Myocyte (in vitro differentiated cells): ENCODE measurements at places on chromosomes 12 and 14. TPM values are rescaled to one million over a fixed set of nuclear protein-coding genes. Genes with fewer than 3 reads are reported as not detected.
A peak's percentile ranks its signal among the peaks of the same experiment; 100 is the strongest.

- DNase-seq, result peak; percentile 42
These were observed 1.1 kb downstream of the HDAC7 start for GRCh38 chr12:47818467-47819137.

DNA sequence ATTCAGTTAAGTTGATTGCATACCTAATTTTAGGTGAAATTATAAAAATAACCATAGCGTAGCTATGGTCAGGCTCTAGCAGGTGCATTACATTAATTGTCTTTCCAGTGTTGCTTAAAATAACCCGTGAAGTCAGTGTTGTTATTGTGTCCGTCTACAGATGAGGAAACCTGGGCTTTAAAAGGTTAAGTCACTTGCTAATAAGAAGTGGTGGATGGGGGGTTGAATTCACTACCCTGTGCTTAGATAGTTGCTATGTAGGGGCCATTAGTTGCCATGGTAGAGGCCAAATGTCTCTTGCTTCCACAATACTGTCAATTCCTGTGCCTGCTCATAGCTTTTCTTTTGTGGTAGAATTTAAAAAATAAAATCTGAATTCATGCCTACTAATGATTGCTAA, 174.8 kb downstream of the PELI2 start:
- DNase-seq, result peak; percentile 63

- no peak for DNase-seq
These were observed 46.2 kb upstream of the KCNH5 start for GRCh38 chr14:63091394-63091996.

- DNase-seq, result peak; percentile 90
These were observed 4.6 kb downstream of the TMEM120B start for GRCh38 chr12:121717041-121717699.

DNA sequence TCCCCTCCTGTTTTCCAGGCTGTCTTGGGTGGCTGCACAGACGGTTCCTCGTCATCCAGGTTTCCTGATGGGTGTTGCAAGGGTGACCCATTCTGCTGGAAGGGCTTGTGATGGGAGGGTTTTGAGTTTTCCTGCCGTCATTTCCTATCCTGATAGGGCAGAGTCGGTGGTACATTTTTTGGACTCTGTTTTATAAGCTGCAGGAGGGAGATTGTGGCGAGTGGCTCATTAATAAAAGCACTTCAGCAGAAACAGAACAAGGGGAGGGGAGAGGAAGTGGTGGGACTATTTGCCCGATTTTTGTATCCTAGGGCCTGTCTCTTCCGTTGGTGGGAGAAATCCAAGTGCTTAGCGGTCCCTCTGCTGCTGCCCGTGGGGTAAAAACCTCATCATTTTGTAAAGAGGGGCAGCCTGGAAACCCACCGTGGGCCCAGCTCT, 40.0 kb downstream of the TSPAN9 start:
- no peak for DNase-seq

DNA sequence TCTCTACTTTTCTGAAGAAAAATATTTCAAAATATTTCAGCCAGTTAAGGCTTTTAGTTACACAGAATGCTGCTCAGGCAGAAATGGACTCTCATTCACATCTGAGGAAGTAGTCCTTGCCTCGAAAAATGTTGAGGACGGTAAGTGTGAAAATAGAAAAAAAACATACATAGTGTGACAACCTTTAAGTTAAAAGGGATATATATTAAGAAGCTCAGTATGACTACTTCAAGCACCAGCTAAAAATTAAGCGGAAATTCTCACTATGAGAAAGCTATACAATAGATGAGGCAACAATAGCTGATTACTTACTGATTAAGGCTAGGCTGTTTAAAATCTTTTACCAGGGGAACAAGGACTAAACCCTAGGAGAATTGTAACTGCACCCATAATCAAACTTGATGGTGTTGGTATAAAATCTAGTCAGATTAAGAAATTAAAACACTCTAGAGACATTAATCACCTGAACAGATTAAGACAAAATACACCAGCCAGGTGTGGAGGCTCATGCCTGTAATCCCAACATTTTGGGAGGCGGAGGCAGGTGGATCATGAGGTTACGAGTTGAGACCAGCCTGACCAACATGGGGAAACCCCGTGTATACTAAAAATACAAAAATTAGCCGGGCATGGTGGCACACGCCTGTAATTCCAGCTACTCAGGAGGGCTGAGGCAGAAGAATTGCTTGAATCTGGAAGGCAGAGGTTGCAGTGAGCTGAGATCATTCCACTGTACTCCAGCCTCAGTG, 53.9 kb downstream of the HNRNPC start:
- DNase-seq, result no peak

Gene PTPRO
- total RNA-seq, result 0.70 and 0.73 TPM in 2 replicates

Gene BICDL1
- total RNA-seq, result 0.88 and 2.5 TPM in 2 replicates

Gene MYL6
- 883 and 1,119 TPM in 2 replicates for total RNA-seq

Gene RNASE7
- total RNA-seq, result 0.16 TPM in 1 of 2 replicates, not detected in the other

Gene AGAP2
- 9.8 and 30.2 TPM in 2 replicates for total RNA-seq

Gene PTCSC3
- not detected in 2 replicates for total RNA-seq
